ENCODE measurements at places on chromosomes 5 and 9.

- DNase-seq: no peak
These were observed 34.2 kb downstream of the PAX5 start for GRCh38 chr9:36999728-37000333.

GRCh38 chr9:123090198-123090896 lies 56.9 kb downstream of the GPR21 start:
- peak; percentile 90 for DNase-seq

DNA sequence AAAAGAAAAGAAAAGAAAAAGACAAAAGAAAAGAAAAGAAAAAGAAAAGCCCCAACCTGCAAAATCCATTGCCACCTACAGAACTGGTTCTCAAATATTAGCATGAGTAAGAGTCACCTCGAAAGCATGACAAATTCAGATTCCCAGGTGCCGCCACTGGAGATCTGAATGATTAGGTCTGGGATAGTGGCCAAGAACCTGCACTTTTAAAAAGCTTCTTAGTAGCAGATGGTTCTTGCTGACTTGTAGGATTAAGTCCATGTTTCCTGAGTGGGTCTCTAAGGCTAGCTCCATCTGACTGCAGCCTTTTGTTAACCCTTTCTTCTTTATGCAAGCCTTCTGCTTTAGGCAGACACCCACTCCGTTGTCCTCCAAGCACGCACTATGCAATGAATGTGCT lies 178.5 kb upstream of the CDH18 start:
- DNase-seq: no peak

GRCh38 chr9:76561900-76562299 lies 102.9 kb downstream of the GCNT1 start:
- no peak for DNase-seq

- no peak for DNase-seq
These were observed 2.0 kb downstream of the CNOT6 start for GRCh38 chr5:180495991-180496741.

DNA sequence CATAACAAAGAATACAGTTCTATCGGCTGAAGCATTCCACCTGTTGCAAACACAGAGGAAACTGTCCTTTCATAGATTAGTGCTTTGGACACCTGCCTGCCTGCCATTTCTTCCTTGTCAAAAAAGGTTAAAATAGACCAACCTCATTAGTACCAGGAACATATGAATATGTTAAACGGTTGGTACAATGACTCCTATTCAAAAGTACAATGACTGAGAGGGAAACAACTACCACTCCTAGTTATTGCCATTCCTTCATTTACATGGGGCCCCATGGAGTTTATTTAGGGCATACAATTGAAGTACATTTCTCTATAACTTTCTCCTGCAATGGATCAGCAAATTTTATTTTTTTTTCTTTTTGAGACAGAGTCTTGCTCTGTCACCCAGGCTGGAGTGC lies 77.4 kb upstream of the PIP5K1B start:
- no peak for DNase-seq

DNA sequence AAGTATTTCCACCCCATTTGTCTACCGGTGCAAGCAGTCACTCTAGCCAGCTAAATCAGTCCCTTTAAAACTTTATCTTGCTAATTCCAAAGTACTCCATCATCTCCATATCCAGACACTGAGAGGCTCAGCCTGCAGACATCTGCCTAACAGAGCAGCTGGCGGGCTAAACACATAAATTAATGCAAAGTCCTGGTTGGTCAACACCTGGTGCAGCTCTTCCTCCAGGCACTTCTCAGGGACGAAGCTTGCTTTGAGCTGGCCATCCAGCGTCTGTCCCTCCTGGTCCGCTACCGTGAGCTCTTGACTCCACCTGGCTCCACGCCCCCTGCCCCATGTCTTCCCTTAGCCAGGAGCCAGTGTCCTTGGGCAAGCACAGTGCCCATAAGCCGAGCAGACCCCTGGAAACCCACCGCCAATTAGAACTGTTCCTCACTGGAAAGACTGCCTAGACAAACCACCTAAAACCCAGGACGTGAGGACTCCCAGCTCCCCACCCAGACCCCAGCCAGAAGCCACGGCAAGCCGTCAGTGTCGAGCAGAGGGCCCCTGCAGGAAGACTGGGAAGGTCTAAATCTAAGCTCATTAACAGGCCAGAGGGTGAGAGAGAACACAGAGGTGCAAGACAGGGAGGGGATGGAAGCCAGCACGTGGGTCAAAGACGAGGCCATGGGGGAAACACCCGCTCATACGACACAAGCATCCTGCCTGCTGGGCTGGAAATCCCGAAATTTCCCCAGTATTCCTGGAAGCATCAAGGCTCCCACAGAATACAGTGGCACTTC lies 120.0 kb downstream of the COL23A1 start:
- no peak for DNase-seq

Measured in amniotic epithelial cell (primary cell).